AG09309 (cell line): ENCODE measurements at places on chromosomes 3 and 15.

- DNase-seq, result no peak
These were observed 13.9 kb upstream of the SYNM start for GRCh38 chr15:99090938-99091337.

- DNase-seq, result no peak
These were observed 26.2 kb downstream of the DNAAF4 start for GRCh38 chr15:55481842-55482241.

DNA sequence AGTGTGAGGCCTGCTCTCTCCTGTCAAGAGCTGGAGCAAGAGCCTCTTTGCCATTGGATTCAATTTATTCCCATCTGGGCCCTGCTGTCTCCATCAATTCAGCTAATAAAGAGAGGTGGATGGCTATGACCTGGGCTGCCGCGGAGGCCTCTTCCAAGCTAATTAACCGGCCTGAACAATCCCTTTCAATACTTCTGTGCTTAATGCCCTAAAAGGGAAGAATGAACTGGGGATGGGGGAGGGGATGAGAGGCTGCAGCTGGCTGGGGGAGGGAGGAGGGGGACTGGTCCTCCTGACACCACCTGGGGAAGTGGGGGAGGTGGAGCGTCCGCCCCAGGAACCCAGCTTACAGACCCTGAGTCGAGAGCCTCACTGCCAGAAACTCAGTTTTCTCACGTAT lies 33.4 kb upstream of the PRR23E start:
- DNase-seq, result no peak

- no peak for DNase-seq
These were observed 59.9 kb upstream of the RASGRP1 start for GRCh38 chr15:38624244-38625205.

DNA sequence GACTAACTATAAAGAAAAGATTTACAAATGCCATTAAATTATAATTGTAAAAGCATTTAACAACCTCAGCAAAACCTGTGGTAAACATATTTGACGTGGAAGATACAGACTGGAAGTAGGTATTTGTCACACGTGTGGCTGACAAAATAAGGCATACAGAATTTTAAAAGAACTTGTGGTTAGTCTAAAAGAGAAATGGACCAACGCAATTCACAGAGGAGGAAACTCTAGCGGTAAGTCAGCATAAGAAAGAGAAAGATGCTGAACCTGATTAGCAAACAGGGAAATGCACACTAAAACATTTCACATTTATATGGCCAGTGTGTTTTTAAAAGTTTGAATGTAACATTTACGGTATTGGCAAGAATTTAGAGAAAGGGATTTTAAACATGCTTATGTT lies 35.3 kb downstream of the KCNH8 start:
- DNase-seq, result no peak

- no peak for DNase-seq
These were observed 38.1 kb upstream of the CHRNB4 start for GRCh38 chr15:78679089-78679511.

- DNase-seq, result no peak
These were observed 429.8 kb downstream of the EPHB1 start for GRCh38 chr3:135224815-135225362.

- DNase-seq, result no peak
These were observed 50.2 kb upstream of the THBS1 start for GRCh38 chr15:39530480-39531342.

DNA sequence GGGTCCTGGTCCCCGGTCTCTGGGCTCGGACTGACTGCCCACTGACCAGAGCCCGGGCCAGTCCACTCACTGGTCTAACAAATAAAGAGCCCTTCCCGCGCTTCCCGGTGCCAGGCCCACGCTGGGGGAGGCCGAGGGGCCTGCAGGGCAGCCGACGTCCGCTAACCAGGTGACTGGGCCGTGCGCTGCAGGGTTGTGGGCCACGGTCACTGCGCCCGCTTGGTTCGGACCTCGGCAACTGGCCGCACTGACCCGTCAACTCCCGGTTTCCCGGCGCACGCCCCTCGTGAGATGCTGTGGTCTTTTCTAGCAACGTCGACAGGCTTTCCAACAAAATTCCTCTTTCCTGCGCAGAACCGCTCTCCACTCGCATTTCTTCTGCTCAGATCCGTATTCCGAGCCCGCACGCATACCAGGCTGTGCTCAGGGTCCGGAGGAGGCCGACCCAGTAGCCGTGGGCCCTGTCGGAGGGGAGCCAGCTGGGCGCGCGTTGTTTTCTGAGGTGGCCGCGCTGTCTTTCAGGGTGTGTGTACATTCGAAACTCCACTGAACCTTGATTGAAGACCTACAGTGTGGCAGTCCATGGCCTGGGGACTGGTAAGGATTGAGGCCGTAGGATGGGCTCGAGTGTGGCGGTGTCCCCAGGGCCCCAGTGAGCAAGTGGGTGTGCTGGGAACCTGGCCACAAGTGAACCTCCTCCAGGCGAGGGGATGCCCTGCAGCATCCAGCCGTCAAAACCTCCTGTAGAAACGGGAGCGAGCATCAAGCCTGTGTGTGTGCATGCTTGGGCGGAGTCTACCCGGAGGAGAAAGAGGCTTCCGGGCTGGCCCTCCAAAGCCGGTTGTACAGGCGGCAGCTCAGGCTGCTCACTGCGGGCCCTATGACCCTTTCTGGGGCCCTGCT lies 875 bp upstream of the NT5DC2 start:
- no peak for DNase-seq

- DNase-seq, result no peak
These were observed 1.6 kb downstream of the RARB start for GRCh38 chr3:25429361-25430286.

DNA sequence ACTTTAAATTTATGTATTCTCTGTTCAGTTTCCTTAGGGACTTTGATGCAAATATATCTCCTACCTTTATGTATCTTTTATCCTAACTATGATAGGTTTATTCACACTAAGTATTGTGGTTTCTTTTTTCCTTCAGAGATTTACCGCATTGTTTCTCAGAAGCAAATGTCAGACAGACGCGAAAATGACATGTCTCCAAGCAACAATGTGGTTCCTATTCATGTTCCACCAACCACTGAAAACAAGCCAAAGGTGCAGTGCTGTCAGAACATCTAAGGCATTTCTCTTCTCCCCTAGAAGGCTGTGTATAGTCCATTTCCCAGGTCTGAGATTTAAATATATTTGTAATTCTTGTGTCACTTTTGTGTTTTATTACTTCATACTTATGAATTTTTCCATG lies 18.3 kb downstream of the RAB11A start:
- no peak for DNase-seq

DNA sequence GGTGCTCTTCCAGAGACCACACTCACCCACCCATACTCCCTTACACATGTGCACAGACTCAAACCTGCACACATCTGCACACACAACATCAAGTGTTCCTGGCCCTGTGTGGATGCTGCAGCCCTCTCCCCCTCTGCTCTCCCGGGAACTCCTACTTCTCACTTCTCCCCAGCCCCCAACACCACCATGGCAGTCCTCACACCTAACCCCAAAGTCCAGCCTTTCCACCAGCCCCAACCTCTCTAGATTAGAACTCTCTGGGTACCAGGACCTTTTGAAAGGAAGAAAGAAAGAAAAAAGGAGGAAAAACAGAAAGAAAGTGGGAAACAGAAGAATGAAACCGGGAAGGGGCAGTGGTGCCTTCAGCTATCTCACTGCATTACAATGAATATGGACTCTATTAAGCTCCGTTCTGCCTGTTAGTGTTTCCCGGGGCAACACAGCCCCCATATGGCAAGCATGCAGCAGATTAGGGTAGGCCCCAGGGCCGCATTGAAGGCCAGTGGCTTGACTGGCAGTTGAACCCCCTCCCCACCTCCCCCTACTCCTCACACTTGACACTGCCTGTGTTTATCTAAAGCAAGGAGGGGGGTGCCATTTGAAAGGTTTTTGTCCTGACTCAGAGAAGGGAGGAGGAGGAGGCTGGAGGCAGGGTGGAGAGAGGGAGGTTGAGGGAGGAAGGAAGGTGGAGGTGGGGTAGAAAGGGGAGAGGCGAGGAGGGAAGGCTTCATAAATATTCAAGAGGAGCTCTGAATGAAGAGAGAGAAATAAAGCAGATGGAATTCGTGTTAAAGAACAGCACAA lies 30.1 kb downstream of the BOC start:
- no peak for DNase-seq

GRCh38 chr3:100984308-100984707 lies 8.9 kb downstream of the ABI3BP start:
- DNase-seq, result no peak
